Esophagus squamous epithelium (tissue), 5 donors: ENCODE measurements at places on chromosomes 6 and 20.

GRCh38 chr6:17820055-17820454, 113.3 kb upstream of the NUP153 start:
- no peak overlapping the region for H3K27ac ChIP-seq
- H3K27me3 ChIP-seq, result no peaks in the 10 kb centered on the region

DNA sequence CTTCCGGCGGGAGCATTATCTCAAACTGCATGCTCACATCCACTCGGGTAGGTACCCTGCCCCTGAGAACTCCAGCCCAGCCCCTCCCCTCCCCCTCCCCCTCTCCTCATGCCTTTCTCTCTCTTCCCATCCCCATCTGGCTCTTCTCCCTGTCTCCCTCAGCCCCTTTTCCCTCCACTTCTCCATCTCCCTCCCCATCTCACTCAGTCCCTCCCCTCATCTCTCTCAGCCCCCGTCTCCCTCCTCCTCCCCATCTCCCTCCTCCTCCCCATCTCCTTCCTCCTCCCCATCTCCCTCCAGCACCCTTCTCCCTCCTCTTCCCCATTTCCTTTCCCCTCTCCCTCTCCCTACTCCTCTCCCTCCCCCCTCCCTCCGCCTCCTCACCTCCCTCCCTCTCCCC, 27.3 kb upstream of the CHMP4B start:
- no peak for DNase-seq
- H3K4me3 ChIP-seq, result no peak overlapping the region
- no peaks in the 10 kb centered on the region for H3K36me3 ChIP-seq
- no peak overlapping the region for H3K27ac ChIP-seq

GRCh38 chr20:4162766-4163165, 147.4 kb upstream of the RNF24 start:
- no peak for DNase-seq
- no peaks in the 10 kb centered on the region for H3K36me3 ChIP-seq
- H3K27ac ChIP-seq, result no peak overlapping the region
- H3K27me3 ChIP-seq, result no peaks in the 10 kb centered on the region
- H3K4me3 ChIP-seq, result no peak overlapping the region

- H3K4me3 ChIP-seq, result no peak overlapping the region
- no peaks in the 10 kb centered on the region for H3K36me3 ChIP-seq
- no peak for DNase-seq
- H3K4me1 ChIP-seq, result peaks cover 30% of the 10 kb centered on the region
- H3K27ac ChIP-seq, result no peak overlapping the region
- H3K27me3 ChIP-seq, result no peaks in the 10 kb centered on the region
Measured at GRCh38 chr6:41453244-41453643, 92.9 kb upstream of the FOXP4 start.

GRCh38 chr6:89140347-89141156, 5.3 kb upstream of the PM20D2 start:
- no peaks in the 10 kb centered on the region for H3K27me3 ChIP-seq
- no peak overlapping the region for H3K27ac ChIP-seq
- no peak overlapping the region for H3K4me3 ChIP-seq
- DNase-seq, result no peak
- no peaks in the 10 kb centered on the region for H3K36me3 ChIP-seq
- peaks cover 3% of the 10 kb centered on the region for H3K4me1 ChIP-seq

DNA sequence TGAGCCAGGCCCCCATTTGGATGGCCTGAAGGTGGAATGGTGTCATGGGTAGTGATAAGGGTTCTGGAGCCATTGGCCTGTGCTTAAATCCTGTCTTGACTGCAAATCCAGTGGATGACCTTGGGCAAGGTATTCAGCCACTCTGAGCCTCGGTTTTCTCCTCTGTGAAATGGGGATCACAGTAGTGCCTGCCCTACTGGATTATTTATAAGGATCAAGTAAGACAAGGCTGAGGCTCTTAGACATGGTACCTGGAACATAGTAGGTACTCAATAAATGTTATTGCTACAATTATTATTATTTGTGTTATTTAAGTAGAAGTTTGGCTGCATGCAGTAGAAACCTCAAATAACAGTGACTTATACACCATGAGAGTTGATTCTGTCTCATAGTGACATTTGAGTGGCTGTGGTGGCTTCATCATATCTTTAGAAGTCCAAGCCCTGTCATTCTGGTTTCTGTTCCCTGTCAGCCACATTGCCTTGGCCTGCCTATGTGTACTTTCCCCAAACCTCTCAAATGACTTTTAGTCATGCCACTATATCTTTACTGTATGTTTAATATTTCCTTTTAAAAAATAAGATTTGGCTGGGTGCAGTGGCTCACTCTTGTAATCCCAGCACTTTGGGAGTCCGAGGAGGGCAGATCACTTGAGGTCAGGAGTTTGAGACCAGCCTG, 37.6 kb upstream of the CHMP4B start:
- no peaks in the 10 kb centered on the region for H3K27me3 ChIP-seq
- H3K36me3 ChIP-seq, result no peaks in the 10 kb centered on the region
- no peak for DNase-seq
- H3K27ac ChIP-seq, result no peak overlapping the region
- H3K4me1 ChIP-seq, result no peaks in the 10 kb centered on the region
- no peak overlapping the region for H3K4me3 ChIP-seq

GRCh38 chr20:37523911-37524700, 3.1 kb downstream of the NNAT start:
- DNase-seq, result no peak
- no peaks in the 10 kb centered on the region for H3K27me3 ChIP-seq
- peaks cover 47% of the 10 kb centered on the region for H3K4me1 ChIP-seq
- H3K36me3 ChIP-seq, result no peaks in the 10 kb centered on the region

DNA sequence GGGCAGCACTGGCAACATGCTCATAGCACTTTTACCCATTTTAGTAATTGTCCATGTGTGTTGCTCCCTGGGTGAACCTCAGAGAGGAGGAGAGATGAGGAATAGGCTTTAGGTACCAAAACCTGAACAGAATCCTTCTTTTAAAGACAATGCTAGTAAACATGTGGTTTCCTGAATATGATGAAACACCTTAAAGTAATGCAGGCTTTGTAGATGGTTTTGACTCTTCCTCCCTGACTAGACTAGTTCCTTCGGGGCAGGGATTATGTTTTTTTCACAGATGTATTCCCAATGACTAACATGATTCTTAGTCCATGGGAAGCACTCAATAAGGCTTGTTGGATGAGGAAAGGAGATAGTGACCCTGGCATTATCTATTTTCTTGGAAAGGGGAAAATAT, 367.6 kb upstream of the JAG1 start:
- H3K4me3 ChIP-seq, result no peak overlapping the region
- H3K27ac ChIP-seq, result no peak overlapping the region
- H3K27me3 ChIP-seq, result no peaks in the 10 kb centered on the region
- no peak for DNase-seq
- no peaks in the 10 kb centered on the region for H3K36me3 ChIP-seq

GRCh38 chr6:158050955-158051354, 69.3 kb downstream of the SYNJ2 start:
- H3K4me3 ChIP-seq, result no peak overlapping the region
- DNase-seq, result no peak
- no peaks in the 10 kb centered on the region for H3K27me3 ChIP-seq

- H3K27ac ChIP-seq, result no peak overlapping the region
- no peak for DNase-seq
- no peaks in the 10 kb centered on the region for H3K36me3 ChIP-seq
- H3K4me1 ChIP-seq, result no peaks in the 10 kb centered on the region
- no peaks in the 10 kb centered on the region for H3K27me3 ChIP-seq
Measured at GRCh38 chr6:98366371-98366770, 468.0 kb upstream of the POU3F2 start.

DNA sequence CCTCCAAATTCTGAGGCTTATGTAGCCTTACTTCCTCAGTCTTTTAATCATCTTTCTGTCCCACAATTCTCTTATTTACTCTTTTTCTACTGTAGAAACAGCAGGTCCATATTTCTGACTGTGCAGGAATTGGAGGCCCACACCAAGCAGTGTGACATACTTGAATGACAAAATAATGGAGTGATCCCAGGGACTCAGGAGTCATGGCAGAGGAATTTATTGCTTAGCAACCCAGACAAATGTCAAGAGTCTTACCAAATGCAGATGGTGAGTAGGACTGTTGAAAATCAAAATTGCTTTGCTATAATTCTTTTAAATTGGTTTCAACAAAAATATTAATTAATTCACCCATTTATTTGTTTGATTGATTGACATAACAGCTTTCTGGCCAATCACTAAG, 59.9 kb downstream of the HTR1B start:
- no peaks in the 10 kb centered on the region for H3K36me3 ChIP-seq
- no peaks in the 10 kb centered on the region for H3K4me1 ChIP-seq
- no peak overlapping the region for H3K27ac ChIP-seq
